ENCODE measurements at places on chromosomes 13 and 19. TPM values are rescaled to one million over a fixed set of nuclear protein-coding genes. Genes with fewer than 3 reads are reported as not detected.

ZNF578 gene
- 1.3 TPM for polyA plus RNA-seq

MBD3L3 gene
- polyA plus RNA-seq = not detected

CCNE1 gene
- 5.1 TPM for polyA plus RNA-seq

GPR4 gene
- 1.6 TPM for polyA plus RNA-seq

ZNF550 gene
- 3.5 TPM for polyA plus RNA-seq

JAK3 gene
- polyA plus RNA-seq = 4.1 TPM

CCL25 gene
- not detected for polyA plus RNA-seq

AKAP11 gene
- 5.2 TPM for polyA plus RNA-seq

KCTD15 gene
- 7.5 TPM for polyA plus RNA-seq

GNG7 gene
- 0.13 TPM for polyA plus RNA-seq

LILRB4 gene
- polyA plus RNA-seq = not detected

CLIP3 gene
- 49.0 TPM for polyA plus RNA-seq

MIR17HG gene
- 0.27 TPM for polyA plus RNA-seq

FAM216B gene
- polyA plus RNA-seq = not detected

GSX1 gene
- not detected for polyA plus RNA-seq

TMEM238 gene
- polyA plus RNA-seq = not detected

CASP14 gene
- polyA plus RNA-seq = not detected

CLASRP gene
- polyA plus RNA-seq = 10.1 TPM

LINGO3 gene
- not detected for polyA plus RNA-seq

NUMBL gene
- 30.8 TPM for polyA plus RNA-seq

PRR36 gene
- not detected for polyA plus RNA-seq

FUT1 gene
- not detected for polyA plus RNA-seq

TEX26 gene
- not detected for polyA plus RNA-seq

ZNF177 gene
- polyA plus RNA-seq = 1.2 TPM

CADM4 gene
- polyA plus RNA-seq = 0.14 TPM

MUC16 gene
- polyA plus RNA-seq = not detected

SPRYD7 gene
- 16.6 TPM for polyA plus RNA-seq

MAMSTR gene
- polyA plus RNA-seq = 3.1 TPM

DIRAS1 gene
- 2.6 TPM for polyA plus RNA-seq

GNG8 gene
- polyA plus RNA-seq = not detected

ZNF229 gene
- polyA plus RNA-seq = 7.7 TPM

TMEM38A gene
- 1.1 TPM for polyA plus RNA-seq

ZNF544 gene
- polyA plus RNA-seq = 15.9 TPM

CCDC124 gene
- 125 TPM for polyA plus RNA-seq

DZIP1 gene
- polyA plus RNA-seq = 5.8 TPM

AXL gene
- polyA plus RNA-seq = 340 TPM

GPR12 gene
- polyA plus RNA-seq = not detected

DACT3 gene
- polyA plus RNA-seq = 0.63 TPM

ZNF728 gene
- not detected for polyA plus RNA-seq

CLEC4G gene
- polyA plus RNA-seq = not detected

PPFIA3 gene
- 1.2 TPM for polyA plus RNA-seq

KIR3DL2 gene
- not detected for polyA plus RNA-seq

GFY gene
- polyA plus RNA-seq = not detected

SHISA7 gene
- polyA plus RNA-seq = not detected

MED25 gene
- polyA plus RNA-seq = 17.4 TPM

LILRA1 gene
- not detected for polyA plus RNA-seq

RASL11A gene
- polyA plus RNA-seq = 0.51 TPM

ZNF524 gene
- 16.2 TPM for polyA plus RNA-seq

EPSTI1 gene
- polyA plus RNA-seq = 3.4 TPM

FOXA3 gene
- polyA plus RNA-seq = not detected

INAFM1 gene
- 14.5 TPM for polyA plus RNA-seq
